ENCODE measurements at places on chromosomes 2 and 18.

GRCh38 chr2:216404010-216404618 is 8.2 kb upstream of the SMARCAL1 start:
- DNase-seq = no peak

- no peak for DNase-seq
Observed at GRCh38 chr2:175446201-175446600, 264.7 kb upstream of the ATP5MC3 start.

- no peak for DNase-seq
Observed at GRCh38 chr2:168025487-168026202, 221.8 kb downstream of the STK39 start.

DNA sequence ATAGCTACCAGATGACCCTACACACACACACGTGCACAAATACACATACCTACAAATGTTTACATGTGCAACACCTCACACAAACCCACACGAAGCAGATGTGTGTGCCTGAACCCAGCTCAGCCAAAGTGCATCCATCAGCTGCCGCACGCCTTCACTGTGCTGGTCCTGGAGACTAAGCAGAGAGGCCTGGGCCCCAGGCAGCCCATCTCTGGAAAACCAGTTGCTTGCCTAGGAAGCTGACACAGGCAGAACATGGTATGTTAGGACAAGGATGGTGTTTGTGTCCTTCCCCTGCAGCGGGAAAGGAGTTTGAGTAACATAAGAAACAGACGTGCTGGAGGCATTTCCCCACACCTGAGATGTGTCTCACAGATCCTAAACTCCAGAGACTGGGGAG is 86.7 kb downstream of the SEPTIN10 start:
- no peak for DNase-seq

DNA sequence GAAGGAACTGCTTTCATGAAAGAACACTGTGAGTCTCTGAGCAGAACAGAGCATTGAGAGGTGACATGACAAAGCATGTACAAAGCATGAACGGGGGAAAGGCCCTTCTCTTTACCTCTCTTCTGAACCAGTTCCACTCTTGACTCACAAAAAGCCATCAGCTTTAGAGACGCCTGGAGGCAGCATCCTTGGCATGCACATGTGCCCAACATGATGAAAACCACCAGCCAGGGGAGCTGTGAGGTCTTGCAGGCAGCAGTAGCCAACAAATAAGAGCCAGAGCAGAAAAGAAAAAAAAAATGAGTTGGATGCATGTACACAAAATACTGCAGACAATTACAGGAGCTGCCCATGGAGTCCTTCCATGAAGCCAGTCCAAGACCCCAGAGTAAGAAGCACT is 95.5 kb upstream of the AGAP1 start:
- no peak for DNase-seq

DNA sequence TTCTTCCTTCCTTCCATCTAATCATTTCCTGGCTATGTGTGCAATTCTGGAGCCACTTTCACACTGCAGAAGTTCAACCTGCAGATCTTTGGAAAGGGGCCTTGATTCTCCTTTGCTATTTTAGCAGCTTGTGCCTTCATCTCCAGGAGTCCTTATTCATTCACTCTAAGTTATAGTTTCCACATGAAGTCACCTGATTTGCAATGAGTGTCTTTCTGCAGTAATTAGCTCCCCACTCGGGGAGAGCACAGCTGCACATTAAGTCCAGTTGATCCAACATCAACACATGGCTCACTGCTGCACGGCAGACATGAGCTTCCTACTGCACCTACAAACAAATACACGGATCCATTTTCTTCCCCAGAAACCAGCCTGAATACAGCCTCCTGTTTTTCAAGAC is 323.1 kb upstream of the TNP1 start:
- DNase-seq = no peak

DNA sequence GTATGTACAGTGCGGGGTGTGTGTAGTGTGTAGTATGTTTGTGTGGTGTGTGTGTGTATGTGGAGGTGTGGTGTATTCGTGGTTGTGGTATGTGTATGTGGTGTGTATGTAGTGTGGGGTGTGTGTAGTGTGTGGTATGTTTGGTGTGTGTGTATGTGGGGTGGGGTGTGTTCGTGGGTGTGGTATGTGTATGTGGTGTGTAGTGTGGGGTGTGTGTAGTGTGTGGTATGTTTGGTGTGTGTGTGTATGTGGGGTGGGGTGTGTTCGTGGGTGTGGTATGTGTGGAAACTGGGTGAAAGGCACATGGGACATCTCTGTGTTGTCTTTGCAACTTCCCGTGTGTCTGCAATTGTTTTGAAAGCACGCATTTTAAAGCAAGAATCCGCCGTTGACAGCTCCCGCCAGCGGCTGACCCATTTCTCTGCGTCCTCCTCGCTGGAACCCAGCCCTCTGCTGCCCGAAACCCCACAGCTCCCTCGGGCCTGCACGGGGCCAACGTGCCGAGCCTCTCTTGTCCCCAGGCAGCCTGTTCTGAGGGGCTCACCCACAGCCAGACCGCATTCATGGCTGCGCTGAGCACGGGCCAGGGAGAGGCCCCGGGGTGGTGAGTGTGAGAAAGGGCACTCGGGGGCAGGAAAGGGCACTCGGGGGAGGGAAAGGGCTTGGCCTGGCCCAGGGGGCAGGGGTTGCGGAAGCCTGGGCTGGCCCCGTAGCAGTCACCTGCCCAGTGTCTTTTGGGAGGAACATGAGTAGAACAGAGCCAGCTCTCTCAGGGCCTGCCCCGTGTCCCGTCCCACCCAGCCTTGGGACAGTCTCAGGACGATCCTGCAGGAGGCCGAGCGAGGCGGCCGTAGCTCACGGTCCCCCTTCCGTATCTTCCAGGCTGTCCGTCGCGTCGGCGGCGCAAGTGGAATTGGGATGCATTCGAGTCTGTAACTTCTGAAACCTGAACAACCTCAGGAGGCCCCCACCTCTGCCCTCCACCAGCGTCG is 61.4 kb downstream of the TWIST2 start:
- peak; percentile 52 for DNase-seq

DNA sequence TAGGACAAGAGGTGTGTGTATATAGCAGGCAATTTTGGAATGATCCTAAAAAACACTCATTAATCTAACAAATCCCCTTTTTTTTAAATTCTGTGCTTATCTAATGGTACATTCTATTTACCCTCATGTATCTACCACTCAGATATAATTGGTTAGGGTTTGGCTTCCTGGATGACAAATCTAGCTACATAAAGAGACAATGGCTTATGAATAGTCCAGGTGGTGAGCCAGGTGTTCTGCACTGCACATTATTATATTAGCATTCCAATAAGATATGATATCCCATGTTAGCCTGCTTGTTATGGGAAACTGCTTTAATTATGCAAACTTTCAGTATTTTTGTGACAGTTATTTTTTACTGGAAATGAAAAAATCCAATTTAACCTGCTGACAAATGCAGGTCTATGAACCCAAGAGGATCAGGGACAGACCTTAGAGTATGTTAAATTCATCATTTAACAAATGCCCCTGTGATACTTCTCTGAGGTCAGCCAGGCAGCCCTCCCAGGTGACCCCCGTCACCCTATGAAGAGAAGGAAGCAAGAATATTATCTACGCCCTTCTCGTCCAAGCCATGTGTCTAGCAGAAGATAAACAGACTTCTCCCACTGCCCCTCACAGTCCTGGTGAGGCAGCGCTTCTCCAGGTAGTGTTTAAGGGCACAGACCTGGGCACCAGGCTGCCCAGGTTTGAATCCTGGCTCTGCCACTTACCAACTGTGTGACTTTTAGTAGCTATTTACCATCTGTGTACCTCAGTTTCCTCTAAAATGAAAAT is 83.0 kb downstream of the ADD2 start:
- no peak for DNase-seq

DNA sequence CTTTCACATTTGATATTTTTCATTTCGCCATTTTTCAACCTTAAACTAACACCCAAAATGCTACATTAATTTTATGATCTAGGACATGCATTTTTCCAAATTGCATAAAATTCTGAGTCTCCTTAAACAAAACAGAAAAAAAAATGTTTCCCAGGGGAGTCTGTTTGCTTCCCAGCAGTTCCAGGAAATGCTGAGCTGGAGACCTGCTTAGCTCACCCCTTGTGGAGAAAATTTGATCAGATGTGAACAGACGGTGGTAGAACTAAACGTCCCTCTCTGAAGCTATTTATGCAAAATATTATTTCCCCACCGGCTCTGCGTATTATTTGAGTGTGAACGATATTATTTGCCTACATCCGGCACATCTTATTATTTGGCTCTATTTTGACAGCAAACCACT is 74.9 kb upstream of the AGAP1 start:
- no peak for DNase-seq

GRCh38 chr2:20579866-20580265 is 71.0 kb downstream of the HS1BP3 start:
- DNase-seq = no peak

GRCh38 chr2:185291035-185291647 is 447.5 kb upstream of the FSIP2 start:
- no peak for DNase-seq

DNA sequence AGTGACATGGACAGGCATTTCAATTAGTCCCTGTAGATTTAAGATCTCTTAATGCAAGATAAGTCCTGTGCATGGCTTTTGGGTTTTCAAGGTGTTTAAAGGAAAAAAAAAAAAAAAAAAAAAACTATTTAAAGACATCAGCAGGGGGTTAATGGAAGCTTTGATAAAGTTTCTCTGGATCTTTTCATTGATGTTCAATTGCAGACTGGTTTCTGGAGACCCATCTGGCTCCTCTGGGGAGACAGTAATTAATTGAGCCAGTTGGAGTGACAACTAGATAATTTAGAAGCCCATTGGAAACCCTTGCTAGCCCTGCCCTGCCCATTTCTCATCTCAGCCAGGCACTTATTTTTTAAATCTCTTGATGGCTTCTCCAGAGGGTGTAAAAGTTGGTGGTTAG is 98.7 kb downstream of the EPHA4 start:
- no peak for DNase-seq

GRCh38 chr2:59974051-59974766 is 579.2 kb downstream of the BCL11A start:
- no peak for DNase-seq

DNA sequence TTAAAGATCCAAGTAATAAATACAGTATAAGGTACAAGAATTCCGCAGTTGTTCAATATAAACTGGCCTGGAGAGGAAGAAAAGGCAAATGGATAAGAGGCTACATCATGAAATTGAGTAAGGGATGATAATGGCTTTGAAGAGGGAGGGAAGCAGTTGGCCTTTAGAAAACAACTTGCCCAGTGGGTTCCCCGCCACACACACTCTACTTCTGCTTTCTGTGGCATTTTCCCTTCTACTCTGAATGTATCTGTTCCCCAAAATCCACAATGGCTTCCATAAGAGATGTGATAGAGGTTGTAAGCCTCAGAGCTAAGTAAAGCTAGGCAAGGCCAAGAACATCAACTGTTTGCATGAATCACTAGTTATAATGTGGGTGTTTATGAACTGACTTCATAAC is 221.3 kb downstream of the MBD2 start:
- DNase-seq = no peak

GRCh38 chr2:34316788-34317187 is 717.7 kb upstream of the FAM98A start:
- no peak for DNase-seq

GRCh38 chr2:173898996-173899395 is 66.2 kb downstream of the SP3 start:
- DNase-seq = no peak

DNA sequence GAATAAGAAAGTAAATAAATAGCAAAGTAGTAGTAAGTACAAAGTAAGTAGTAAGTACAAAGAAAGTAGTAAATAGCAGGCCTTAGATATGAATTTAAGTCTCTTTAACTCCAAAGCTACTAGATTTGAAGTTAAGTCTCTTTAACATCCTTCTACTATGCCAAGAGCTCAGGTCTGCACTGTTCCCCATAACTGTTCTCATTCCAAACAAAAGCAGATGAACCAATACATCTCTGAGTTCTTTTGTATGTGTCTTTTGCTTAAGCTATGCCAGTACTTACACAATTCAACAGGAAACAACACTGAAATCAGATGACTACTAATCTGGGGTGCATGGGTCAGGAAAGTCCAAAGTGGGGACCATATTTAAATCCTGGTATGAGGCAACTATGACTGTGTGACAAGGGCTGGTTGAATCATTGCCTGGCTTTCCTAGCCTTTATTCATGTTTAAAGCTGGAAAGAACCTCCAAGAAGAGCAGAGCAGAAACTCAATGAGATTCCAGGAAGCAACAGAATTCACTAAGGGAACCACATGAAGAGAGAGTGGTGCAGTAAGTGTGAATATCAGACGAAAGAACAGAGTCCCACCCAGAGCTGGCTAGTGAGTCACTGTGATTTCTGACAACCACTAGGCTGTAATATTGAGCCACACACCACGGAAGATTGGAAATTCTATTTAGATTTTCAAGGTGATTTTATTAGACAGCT is 51.0 kb upstream of the CYP26B1 start:
- no peak for DNase-seq

Measured in mucosa of descending colon (tissue), 3 donors.